ENCODE measurements at places on chromosomes 2 and 18. TPM values are rescaled to one million over a fixed set of nuclear protein-coding genes. Genes with fewer than 3 reads are reported as not detected.

Gene FER1L5
- 0.51 TPM for total RNA-seq

Gene CYTIP
- not detected for total RNA-seq

Gene LCT
- total RNA-seq = under 0.01 TPM

Gene RND3
- total RNA-seq = 559 TPM

Gene MSTN
- total RNA-seq = 0.26 TPM

Gene FOXD4L1
- total RNA-seq = 0.17 TPM
